ENCODE measurements at places on chromosomes 1 and 21. TPM values are rescaled to one million over a fixed set of nuclear protein-coding genes. Genes with fewer than 3 reads are reported as not detected.

The BEND5 gene
- 4.5 TPM for total RNA-seq

The LCE1C gene
- total RNA-seq = not detected

The EEIG2 gene
- total RNA-seq = 6.9 TPM

The LIN28A gene
- 0.15 TPM for total RNA-seq

- no peak for DNase-seq
Measured at GRCh38 chr1:169368406-169368769, 393 bp downstream of the BLZF1 start.

- DNase-seq = no peak
Measured at GRCh38 chr1:169495046-169495775, 9.5 kb upstream of the SLC19A2 start.

DNA sequence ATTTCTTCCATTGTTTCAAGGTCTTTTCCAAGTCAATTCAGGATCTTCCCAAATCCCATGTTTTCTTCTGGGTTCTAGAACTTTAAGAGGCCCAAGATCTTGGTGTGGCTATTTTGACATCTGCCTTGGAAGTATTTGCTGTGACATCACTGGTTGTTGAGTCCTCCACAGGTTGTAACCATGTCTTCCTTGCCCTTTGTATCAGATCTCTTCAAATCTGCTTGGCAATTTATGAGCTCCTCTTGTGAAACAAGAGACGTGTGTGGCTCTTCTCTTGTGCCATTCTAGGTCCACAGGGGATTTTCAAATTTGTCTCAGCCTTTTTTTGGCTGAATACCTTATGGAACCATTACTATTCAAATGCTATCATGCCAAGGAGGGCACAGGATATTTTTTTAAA lies 60.3 kb upstream of the KCNK2 start:
- no peak for DNase-seq

DNA sequence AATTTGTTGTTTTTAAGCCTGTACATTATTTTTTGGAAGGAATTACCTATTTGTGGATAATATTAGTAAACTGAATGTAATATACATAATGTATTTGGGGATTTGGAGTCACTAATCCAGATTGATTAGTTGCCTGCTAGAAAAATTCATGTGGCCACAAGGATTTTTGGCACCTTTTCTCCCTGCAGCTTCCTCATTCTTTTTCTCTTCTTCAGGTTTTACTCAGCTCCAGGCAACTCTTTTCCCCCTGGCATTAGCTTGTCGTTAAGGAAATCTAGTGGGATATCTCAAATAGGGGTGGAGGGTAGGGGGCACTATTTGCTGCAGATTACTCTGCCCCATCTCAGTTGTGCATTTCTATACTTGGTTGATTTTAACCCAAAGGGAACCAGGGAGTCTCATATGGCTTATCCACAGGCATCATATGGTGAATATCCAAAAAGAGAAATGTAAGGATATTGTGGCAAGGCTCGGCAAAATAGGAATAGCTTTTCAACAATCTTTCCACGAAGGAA lies 203.1 kb downstream of the NFIA start:
- DNase-seq = no peak

GRCh38 chr1:94738371-94738770 lies 81.8 kb upstream of the SLC44A3 start:
- no peak for DNase-seq

GRCh38 chr1:68313735-68314134 lies 81.4 kb upstream of the WLS start:
- DNase-seq = no peak

DNA sequence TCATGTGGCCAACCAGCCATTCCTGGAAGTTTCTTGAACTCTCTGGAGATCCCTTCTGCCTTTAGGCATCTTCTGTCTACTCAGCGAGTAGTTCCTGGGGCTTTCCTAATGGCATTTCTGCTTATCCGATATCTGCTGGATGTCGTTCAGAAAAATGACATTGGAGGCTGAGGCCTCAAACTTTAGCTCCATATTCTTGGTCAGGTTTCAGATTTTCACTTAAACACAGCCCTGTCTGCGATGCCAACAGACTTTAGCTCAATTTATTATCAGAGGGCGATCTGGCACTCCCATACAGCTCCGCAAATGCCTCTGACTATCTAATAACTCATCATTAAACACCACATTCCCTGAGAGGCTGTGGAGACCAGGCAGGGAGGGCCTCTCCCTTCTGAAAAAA lies 46.3 kb upstream of the ETS2 start:
- no peak for DNase-seq

DNA sequence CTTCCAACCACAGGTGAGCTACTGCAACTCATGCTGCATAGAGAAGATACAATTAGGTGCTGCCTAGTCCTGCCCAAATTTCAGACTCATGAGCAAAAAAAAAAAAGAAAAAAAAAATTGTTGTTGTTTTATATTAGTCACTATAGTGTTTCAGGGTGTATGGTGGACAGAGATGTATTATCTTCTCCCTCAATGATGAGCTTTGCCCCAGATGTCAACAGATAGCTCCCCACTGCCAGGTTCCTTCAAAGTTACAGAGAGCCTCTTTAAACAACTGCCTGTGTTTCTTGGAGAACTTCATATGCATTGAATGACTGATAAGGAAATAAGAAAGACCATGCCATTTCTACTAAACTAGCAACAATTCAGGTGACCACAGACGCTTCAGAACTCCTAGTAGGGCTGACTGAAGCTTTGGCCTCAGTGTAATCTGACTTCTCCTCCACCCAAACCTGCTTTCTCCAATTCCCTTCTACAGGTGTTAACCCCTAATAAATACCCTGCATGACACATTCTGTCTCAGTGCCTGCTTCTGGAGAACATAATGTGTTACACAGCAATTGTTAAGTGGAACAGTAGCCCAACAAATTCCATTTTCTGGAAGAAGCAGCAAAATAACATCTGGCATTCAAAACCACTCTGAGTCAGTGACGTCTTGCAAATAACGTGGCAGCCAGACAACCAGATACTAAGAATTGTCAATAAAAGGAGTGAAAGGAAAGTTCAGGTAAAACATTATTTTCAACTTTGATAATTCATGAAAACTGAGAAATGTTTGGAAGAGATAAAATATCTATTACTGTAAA lies 147.7 kb downstream of the CDC42BPA start:
- no peak for DNase-seq

DNA sequence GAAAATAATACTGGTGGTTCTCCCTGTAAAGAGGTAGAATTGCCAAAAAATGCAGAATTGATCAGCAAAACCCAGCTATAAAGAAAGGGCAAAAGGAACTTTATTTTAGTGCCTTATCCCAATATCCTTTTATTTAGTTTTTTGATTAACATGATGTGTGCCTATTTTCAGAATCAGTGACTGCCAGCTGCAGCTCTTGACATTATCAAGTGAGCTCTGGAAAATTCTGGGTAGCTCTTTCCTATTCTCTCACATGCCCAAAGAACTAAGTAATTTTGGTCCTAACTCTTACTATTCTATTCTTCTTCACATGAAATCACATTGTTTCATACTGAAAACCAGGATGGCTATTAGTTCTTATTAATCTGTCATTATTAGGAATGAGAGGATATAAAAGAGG lies 22.1 kb downstream of the WNT2B start:
- DNase-seq = no peak

- DNase-seq = no peak
Measured at GRCh38 chr1:111216751-111217150, 10.8 kb upstream of the CHI3L2 start.

GRCh38 chr1:204566583-204566955 lies 50.4 kb downstream of the MDM4 start:
- no peak for DNase-seq

DNA sequence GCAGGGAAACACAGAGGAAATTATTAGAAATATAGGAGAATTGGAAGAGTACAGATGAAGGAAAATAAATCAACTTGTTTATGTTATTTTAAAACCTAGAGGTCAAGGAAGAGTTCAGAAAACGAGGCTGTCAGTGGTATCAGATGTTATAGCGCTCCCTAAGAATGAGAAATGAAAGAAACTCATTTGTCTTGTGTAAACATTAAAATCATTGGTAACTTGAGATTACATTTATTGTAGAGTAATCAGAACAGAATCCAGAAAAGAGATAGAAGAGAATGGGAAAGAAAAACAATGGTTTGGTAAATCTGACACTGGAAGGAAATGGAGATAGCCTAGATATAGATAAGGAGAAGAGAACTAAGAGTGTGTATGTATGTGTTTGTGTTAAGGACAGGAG lies 106.4 kb downstream of the ATF6 start:
- DNase-seq = no peak
